Type B pancreatic cell (in vitro differentiated cells): ENCODE measurements at places on chromosomes 5 and 9. TPM values are rescaled to one million over a fixed set of nuclear protein-coding genes. Genes with fewer than 3 reads are reported as not detected.

DNA sequence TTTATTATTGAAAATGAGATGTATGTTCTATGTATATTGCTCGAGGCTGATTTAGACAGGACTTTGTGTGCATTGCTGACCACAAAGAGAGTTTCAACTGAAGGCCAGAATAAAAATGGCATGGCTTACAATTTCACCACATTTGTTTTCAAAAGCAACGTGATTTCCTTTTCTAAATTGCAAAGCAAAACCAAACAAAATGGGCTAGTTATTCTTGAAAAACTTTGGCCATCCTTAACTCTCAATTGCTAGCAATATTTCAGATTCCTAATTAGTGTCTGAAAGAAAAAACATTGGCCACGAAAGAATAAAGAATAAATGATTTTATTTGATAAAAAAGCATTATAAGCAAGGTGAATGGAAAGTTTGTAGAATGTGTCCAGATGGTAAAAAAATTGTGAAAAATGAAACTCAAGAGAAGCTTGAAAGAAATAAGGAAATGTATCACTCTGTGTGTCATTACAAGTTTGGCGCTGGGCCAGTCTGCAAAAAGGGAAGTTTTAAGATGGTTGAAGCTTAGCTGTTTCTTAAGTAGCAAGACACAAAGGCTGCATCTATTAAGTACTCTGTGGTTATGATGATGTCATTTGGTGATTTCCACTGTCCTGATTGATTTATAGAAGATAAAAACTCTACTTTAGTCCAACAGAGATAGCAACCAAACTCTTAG is 89.2 kb upstream of the PRLR start:
- no peak overlapping the region for H3K4me3 ChIP-seq
- H3K4me1 ChIP-seq = peaks cover 11% of the 10 kb centered on the region
- DNase-seq = no peak
- H3K36me3 ChIP-seq = no peaks in the 10 kb centered on the region

DNA sequence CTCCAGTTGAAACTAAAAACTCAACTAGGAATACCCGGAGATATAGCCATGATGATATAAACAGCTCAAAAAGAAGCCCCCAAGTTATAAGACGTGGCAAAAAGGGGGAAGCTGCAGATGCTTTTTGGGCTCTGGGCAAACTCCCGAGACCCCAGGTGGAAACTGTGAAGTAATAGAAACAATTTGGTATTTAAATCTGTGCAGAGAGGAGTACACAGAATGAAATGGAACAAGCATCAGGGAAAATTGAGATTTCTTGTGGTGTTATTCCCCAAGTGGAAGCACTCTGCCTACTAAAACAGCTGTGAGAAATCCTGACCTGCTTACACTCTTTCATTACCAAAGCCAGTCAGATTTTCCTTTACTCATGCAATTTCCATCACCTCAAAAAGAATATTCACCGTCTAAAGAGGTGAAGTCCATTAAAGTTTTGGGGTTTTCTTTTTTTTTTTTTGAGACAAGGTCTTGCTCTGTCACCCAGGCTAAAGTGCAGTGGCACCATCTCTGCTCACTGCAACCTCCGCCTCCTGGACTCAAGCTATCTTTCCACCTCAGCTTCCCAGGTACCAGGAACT is 23.5 kb downstream of the SAXO1 start:
- H3K4me3 ChIP-seq = no peak overlapping the region
- H3K4me1 ChIP-seq = peaks cover 8% of the 10 kb centered on the region
- H3K27ac ChIP-seq = no peak overlapping the region

GRCh38 chr5:149528281-149529060 is 22.8 kb downstream of the CSNK1A1 start:
- no peak overlapping the region for H3K27ac ChIP-seq
- peak overlapping the region; percentile 3 for H3K4me3 ChIP-seq
- H3K27me3 ChIP-seq = no peaks in the 10 kb centered on the region
- peaks cover 27% of the 10 kb centered on the region for H3K36me3 ChIP-seq
- no peak for DNase-seq

GRCh38 chr9:107018861-107019545 is 156.0 kb downstream of the ZNF462 start:
- no peaks in the 10 kb centered on the region for H3K27me3 ChIP-seq
- peaks cover under 1% of the 10 kb centered on the region for H3K4me1 ChIP-seq
- no peak overlapping the region for H3K4me3 ChIP-seq

DNA sequence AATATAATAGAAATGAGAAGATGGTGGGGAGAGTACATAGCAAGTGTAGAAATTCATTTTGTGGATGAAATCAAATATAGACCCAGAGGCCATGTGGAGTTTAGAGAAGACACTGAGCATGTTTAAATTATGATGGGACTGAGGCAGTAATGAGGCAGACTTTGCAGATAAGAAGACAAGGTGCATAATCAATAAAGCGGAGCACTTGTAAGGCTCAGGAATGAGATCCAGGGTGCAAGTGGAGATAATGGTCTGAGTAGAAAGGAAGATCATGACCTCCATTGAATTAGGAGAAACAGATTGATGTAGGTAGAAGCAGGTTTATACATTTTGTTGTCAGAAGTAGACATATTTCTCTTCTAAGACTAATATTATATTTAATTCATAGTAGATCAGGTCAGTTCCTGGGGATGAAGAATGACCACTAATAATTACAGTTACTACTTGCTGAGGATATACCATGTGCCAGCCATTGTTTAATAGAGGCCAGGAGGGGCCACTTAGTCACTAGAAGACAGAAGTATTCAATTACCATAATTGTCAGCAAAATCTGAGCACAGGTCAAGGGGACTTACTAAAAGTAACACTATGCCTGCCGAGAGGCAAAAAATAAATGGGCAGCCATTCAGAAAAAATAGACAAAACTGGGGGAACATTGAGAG is 479.8 kb downstream of the DNAH5 start:
- peaks cover 10% of the 10 kb centered on the region for H3K27me3 ChIP-seq
- no peaks in the 10 kb centered on the region for H3K36me3 ChIP-seq
- H3K27ac ChIP-seq = no peak overlapping the region
- no peak for DNase-seq

DNA sequence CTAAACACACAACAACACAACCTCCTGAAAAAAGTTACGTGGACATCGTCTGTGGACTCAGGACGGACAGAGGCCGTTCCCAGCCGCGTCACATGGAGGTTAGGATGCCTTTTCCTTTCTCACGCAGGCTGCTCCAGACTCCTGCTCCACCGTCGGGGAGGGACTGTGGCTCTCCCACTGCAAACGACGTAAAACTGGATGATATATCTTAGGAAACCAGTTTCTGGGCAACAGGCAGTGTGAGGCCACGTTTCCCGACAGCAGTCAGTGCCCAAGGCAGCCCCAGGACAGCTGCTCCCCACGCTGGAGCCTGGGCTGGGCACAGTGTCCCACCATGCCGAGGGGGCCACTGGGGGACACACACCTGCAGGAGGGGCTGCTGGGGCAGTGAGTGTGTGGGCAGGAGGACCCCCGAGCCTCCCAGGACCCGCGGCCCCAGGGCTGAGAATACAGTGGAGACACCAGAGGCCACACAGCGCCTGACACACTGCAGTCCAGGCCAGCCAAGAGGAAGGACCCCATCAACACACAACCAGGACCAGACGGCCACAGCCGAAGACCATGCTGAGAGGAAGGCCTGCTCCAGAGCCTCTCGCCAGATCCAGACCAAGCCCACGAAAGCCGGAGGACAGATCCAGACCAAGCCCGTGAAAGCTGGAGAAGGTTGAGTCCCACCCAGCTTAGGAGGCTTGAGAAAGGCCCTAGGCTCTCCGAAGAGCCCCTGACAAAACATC is 26.2 kb downstream of the EXD3 start:
- H3K4me1 ChIP-seq = peaks cover 4% of the 10 kb centered on the region
- H3K27me3 ChIP-seq = no peaks in the 10 kb centered on the region
- peaks cover 15% of the 10 kb centered on the region for H3K36me3 ChIP-seq
- H3K4me3 ChIP-seq = no peak overlapping the region
- no peak overlapping the region for H3K27ac ChIP-seq

DNA sequence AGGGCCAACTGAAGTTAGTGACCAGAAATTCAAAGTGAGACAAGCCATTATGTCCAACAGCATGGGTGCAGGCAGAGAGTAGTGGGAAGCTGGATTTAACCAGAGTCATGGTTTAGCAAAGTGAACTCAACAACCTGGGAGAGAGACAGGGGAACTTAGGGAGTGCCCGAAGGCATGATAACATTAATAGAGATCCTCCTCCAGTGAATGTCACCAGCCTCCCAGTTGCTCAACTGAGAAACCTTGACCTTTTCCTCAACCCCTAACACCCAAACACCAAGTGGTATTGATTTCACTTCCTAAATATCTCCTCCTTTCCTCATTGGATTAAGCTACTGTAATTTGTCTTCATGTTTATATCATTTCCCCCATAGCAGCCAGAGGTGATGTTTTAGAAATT is 42.6 kb downstream of the HMGCS1 start:
- no peak overlapping the region for H3K27ac ChIP-seq
- H3K4me3 ChIP-seq = no peak overlapping the region
- peaks cover 9% of the 10 kb centered on the region for H3K27me3 ChIP-seq

DNA sequence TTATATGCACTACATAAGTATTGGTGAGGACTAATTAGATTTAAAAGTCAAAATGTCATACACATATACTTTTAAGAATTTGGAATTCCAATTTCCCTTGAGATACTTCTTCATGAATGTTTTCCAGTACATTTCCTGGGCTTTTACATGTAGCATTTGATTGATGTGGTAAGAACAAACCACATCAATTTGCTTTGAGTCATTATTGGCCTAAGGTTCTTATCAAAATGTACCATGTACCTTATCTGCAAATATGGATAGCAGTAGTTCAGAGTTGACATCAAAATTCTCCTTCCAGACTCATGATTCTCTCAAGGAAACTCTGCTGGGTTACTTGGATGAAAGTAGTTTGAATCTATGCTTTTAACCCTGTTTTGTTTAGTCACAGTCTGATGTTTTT is 2.5 kb downstream of the CAST start:
- H3K4me1 ChIP-seq = peaks cover 44% of the 10 kb centered on the region
- no peak for DNase-seq
- peaks cover 17% of the 10 kb centered on the region for H3K27me3 ChIP-seq
- peak overlapping the region; percentile 78 for H3K4me3 ChIP-seq
- no peaks in the 10 kb centered on the region for H3K36me3 ChIP-seq

- H3K27me3 ChIP-seq = peaks cover 5% of the 10 kb centered on the region
- no peak for DNase-seq
- peak overlapping the region; percentile 29 for H3K27ac ChIP-seq
- H3K4me1 ChIP-seq = peaks cover 9% of the 10 kb centered on the region
- no peak overlapping the region for H3K4me3 ChIP-seq
These were observed 97.3 kb upstream of the PANK3 start for GRCh38 chr5:168676501-168676900.

GRCh38 chr5:999032-999501 is 9.5 kb upstream of the NKD2 start:
- peaks cover 8% of the 10 kb centered on the region for H3K27me3 ChIP-seq
- H3K4me1 ChIP-seq = peaks cover 24% of the 10 kb centered on the region
- DNase-seq = peak; percentile 40
- H3K36me3 ChIP-seq = no peaks in the 10 kb centered on the region
- H3K27ac ChIP-seq = peak overlapping the region; percentile 39

- DNase-seq = no peak
- no peaks in the 10 kb centered on the region for H3K36me3 ChIP-seq
- H3K27ac ChIP-seq = no peak within 1 kb of the TSS
- H3K4me1 ChIP-seq = no peaks in the 10 kb centered on the region
- H3K4me3 ChIP-seq = no peak within 1 kb of the TSS
These were observed at the start of gene IL5 for GRCh38 chr5:132543472-132544201. TSS of gene IL5 (minus strand) at chr5:132543522. CDS start at chr5:132543478, 44 bp downstream.

DNA sequence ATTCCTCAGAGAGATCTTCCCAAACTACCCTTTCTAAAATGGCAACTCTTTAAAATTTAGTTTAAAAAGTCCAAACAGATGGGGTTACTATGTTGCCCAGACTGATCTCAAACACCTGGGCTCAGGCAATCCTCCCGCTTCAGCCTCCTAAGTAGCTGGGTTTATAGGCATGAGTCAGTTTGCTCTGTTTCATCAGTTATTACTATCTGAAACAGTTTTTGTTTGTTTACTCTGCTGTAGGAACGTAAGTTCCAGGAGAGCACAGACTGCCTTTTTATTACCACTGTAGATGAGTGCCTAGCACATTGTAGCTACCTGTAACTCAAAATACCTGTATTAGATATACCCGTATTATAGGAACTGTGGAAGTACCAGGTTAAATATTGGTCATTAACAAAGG is 89.4 kb downstream of the UHRF2 start:
- no peak overlapping the region for H3K4me3 ChIP-seq
- H3K36me3 ChIP-seq = peaks cover 44% of the 10 kb centered on the region
- H3K27ac ChIP-seq = no peak overlapping the region
- DNase-seq = no peak
- no peaks in the 10 kb centered on the region for H3K27me3 ChIP-seq

DNA sequence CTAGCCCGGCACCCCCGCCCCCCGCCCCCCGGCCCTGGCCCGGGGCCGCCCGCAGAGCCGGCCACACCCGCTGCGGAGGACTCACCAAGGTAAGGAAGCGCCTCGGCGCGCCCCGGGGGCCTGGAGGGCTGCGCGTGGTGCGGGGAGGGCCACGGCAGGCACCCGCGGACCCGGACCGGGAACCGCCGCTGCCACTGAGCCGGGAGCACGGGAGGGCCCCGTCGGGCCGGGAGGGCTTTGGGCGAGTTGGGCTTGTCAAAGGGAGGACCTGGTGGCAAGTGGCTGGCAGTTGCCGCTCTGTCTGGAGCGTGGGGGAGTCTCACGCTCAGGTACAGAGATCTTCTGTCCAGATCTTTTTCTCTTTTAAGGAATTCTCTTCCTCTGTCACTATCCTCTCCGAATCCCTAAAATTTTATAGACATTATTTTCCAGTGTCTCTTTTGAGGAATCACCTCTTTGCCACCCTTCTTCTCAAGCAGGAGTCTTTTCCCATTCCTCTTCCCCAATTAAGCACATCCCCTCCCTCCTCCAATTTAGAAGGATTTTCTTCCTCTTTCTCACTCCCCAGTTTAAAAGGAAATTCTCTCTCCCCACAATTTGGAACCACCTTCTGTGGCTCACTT is 11.3 kb upstream of the LHX2 start:
- H3K27me3 ChIP-seq = peaks cover 93% of the 10 kb centered on the region
- peaks cover 9% of the 10 kb centered on the region for H3K4me1 ChIP-seq
- H3K4me3 ChIP-seq = peak overlapping the region; percentile 76
- H3K27ac ChIP-seq = peak overlapping the region; percentile 17
- no peaks in the 10 kb centered on the region for H3K36me3 ChIP-seq
- no peak for DNase-seq

GRCh38 chr5:66742083-66742895 is 146.1 kb downstream of the MAST4 start:
- no peak for DNase-seq
- H3K4me1 ChIP-seq = peaks cover 10% of the 10 kb centered on the region
- no peak overlapping the region for H3K27ac ChIP-seq

GRCh38 chr5:160230686-160231527 is 1.6 kb downstream of the FABP6 start:
- H3K27me3 ChIP-seq = peaks cover 3% of the 10 kb centered on the region
- DNase-seq = no peak
- no peak overlapping the region for H3K4me3 ChIP-seq
- H3K4me1 ChIP-seq = no peaks in the 10 kb centered on the region

- H3K4me3 ChIP-seq = no peak overlapping the region
- H3K36me3 ChIP-seq = peaks cover 18% of the 10 kb centered on the region
- peaks cover 4% of the 10 kb centered on the region for H3K4me1 ChIP-seq
These were observed 9.3 kb downstream of the TOR1A start for GRCh38 chr9:129814432-129815223.

The GRAMD2B gene
- total RNA-seq = 18.3 and 21.5 TPM in 2 replicates

The ECSCR gene
- not detected in 2 replicates for total RNA-seq

The HARS2 gene
- total RNA-seq = 35.3 and 39.3 TPM in 2 replicates

The TAS2R1 gene
- total RNA-seq = not detected in 2 replicates
